ENCODE measurements at places on chromosomes 7 and 10.

GRCh38 chr10:112738606-112739591, 211.1 kb upstream of the TCF7L2 start:
- no peak for DNase-seq

DNA sequence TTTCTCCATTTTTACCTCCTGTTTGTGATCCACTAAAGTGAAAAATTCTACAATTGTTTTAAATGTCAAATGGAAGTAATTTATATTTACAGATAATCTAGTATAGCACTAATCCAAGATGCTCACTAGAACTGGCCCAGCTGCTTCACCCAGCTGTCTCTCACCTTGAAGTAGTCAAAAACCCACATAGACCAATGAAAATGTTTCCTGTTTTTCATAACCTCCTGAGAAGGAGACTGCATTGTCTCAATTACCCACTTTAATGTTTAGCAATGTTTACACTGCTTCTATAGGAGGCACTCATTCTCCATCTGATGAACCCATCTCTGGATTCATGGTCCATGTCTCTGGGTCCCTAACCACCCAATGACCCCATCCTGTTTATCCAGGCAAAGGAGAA, 56.1 kb upstream of the ADO start:
- no peak for DNase-seq

DNA sequence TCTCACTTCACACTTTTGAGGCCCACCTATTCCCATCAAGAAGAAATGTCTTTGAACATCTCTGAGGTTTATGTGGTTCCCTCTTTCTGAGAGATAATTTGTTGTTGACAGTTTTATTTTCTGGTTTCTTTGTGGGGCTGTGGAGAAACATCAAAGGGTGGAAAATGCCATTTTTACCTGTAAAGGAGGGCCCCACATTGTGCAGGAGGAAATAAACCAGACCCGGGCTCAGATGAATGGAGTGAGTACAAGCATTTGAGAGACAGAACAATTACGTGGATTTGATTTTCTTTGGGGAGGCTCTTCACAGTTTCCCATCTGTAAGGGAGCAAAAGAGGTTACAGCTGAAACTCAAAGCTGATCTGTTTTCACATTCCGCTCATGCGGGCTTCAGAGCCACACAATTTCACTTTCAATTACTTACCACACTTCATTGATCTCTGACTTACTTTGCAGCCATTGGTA, 29.8 kb downstream of the ITPRIP start:
- no peak for DNase-seq

DNA sequence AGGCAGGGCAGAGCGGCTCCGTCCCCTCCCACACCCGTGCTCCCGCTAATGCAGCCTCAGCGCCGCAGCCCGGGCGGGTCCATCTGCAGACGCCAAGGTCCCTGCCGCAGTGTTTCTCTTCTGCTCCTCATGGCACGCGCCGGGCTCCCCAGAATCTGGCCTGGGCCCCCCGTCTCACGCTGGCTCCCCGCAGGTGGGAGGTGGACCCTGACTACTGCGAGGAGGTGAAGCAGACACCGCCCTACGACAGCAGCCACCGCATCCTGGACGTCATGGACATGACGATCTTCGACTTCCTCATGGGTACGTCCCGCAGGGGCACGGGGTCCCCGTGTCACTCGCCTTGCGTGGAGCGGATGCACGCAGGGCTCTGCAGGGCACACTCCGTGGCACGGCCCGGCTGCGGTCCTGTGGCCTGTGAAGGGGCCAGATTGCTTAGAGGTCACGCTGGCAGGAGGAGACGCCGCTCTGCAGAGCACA, 33.5 kb upstream of the FOXL3 start:
- DNase-seq: no peak

DNA sequence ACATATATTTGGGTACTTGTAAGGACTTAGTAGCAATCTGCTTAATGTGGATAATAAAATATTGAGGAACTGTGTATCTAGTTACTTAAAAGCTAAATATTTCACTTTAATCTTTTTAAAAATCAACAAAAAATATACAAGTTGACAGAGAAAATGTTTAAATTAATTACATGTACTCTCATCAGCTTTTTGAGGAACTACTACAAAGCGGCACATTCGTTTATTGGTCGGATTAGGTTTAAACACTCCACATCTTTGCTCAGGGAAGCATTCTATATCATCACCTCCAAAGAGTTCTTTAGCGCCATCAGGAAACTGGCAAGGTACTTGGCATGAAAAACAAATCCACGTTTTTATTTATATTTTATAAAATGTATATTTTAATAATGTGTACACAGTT, 1.6 kb downstream of the ATOH7 start:
- no peak for DNase-seq

DNA sequence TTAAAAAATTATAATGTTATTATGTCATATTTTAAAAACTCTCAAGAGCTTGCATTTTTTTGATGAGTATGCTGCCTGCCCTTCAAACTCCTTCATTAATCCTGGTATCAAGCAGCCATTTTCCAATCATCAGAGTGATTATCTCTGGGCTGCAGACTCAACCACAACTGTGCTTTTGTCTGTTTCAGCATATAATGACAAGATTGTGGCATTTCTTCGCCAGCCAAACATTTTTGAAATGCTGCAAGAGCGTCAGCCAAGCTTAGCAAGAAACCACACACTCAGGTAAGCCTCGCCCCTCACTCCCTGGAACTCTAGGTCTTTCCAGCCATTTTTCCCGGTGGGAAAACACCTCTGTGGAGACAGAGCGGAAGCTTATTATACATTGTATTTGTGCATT, 90.0 kb upstream of the STK17A start:
- no peak for DNase-seq
